ENCODE measurements at places on chromosomes 2 and 18.
A peak's percentile ranks its signal among the peaks of the same experiment; 100 is the strongest.

DNA sequence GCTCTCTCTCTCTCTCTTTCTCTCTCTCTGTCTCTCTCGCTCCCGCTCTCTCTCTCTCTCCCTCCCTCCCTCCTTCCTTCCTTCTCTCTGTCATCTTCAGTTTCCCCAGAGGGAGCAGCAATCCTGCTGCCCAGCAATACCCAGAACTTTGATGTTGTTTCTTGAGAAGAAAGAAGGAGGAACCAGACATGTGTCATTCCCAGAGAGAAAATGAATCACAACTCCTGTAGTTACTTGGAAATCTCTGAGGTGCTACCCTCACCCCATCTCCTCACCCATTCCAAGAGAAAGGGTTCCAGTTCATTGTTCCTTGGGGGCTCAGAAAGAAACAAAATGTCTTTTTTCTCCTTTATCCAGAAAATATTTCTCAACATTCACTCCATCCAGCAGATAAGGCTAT, 449.1 kb downstream of the TNS1 start:
- DNase-seq = no peak

DNA sequence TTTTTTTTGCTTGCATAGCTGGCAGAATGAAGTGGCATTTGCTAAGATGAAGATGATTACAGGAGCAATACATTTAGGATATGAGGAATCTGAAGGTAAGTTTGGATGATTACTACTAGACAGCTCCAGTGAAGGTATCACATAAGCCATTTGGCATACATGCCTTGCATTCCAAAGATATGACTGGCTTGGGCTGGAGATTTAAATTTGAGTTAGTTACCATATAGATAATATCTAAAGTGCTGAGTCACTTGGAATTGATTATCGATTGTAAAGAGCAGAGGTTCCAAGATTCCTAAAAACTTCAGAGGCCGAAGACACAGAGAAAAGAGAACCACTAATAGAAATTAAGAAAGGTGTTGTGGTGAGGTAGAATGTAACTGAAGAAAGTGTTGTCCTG, 1026.4 kb downstream of the DSC3 start:
- DNase-seq = no peak

- no peak for DNase-seq
These were observed 3.3 kb downstream of the RNF125 start for GRCh38 chr18:32021756-32022564.

GRCh38 chr18:78821396-78821795, 158.2 kb upstream of the SALL3 start:
- DNase-seq = no peak

GRCh38 chr2:39437522-39438296, 624 bp upstream of the MAP4K3 start:
- peak; percentile 53 for DNase-seq

GRCh38 chr2:173288561-173288960, 66.1 kb upstream of the CDCA7 start:
- DNase-seq = no peak

GRCh38 chr2:240289701-240290431, 145.6 kb upstream of the GPC1 start:
- no peak for DNase-seq

DNA sequence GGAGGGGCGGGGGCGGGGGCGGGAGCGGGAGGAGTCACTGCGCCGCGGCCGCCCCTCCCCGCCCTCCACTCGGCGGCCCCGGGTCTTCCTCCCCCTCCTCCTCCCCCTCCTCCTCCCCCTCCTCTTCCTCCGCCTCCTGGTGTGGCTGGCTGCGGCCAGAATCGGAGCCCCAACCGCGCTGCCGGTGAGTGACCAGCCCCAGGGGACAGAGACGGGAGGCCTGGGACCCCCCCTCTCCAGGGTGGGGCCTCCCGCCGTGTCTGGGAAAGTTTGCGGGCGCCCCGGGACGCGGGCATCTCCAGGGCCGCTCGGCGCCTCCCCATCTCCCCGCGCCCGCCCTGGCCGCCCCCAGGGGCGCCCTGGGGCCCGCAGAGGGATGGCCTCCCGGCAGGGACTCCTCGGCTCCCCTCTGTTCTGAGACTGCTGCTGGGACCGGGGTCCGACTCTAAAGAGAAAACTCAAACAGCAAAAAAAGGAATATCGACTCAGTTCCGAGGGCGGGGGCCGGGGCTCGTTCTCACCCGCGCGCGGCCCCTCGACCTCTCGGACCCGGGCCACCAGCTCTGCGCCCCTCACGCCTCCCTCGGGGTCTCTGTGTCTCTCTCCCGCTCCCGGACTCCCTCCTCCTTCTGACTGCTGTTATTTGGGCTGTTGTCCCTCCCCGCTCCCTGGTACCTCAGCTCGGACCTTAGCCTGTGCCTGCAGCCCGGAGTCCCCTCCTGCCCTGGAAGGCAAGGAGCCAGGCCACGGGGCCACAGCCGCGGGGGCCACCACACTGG, at the start of gene STON1:
Gene STON1, plus strand, starts transcription at position 122 of the 779 bp plus-strand sequence. CDS start 50,480 bp downstream, outside the sequence.
- peak; percentile 43 for DNase-seq

DNA sequence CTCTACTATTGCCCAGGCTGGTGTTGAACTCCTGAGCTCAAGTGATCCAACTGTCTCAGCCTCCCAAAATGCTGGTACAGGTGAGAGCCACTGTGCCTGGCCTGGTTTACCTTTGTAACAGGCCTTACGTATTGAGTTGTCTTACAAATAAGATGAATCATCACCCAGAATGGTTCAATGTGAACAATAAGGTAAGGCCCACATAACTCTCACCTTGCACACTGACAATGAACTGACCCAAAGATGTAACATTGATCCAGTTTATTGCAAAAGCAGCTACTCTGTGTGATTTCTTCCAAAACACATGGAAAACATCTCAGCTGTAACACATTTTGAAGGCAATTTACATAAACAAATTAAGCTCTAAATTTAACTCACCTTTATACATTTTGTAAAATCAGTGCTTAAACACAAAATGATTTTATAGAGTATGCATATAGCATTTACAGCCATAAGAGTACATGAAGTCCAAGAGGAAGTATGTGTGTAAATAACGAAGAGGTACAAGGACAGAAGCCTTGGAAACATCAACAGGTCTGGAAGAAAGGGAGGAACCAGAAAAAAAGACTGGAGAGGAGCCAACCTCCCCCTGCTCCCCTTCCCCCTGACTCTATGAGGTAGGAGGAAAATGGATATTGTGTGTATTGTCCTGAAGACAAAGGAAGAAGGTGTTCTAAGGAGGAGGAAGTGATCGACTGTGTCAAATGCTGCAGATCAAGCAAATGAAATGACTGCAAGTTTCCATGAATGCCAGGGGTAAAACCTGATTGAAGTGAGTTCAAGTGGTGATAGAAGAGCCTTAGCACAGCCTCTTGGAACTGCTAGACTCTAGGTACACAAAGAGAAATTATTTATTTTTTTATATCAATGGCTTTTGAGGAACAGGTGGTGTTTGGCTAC, 5.6 kb upstream of the WDFY1 start:
- DNase-seq = no peak

GRCh38 chr2:168116448-168116847, 130.9 kb downstream of the STK39 start:
- no peak for DNase-seq

DNA sequence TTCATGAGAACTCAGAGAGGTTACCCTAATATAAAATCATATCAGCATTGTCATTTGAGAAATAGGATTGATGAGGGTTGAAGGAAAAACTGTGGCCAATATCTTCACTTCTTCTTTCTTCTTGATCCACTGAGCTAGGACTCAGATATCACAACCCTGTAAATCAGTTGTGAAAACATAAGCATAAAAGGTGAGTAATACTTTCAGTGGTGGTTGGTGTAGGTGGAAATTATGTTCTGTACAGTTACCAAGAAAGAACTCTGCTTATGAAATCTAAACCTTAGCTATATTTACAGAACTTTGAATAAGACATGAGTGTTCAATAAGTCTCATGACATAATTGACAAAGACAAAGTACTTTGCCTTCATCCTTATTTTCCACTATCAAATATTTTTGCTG, 56.3 kb downstream of the PAX3 start:
- no peak for DNase-seq

DNA sequence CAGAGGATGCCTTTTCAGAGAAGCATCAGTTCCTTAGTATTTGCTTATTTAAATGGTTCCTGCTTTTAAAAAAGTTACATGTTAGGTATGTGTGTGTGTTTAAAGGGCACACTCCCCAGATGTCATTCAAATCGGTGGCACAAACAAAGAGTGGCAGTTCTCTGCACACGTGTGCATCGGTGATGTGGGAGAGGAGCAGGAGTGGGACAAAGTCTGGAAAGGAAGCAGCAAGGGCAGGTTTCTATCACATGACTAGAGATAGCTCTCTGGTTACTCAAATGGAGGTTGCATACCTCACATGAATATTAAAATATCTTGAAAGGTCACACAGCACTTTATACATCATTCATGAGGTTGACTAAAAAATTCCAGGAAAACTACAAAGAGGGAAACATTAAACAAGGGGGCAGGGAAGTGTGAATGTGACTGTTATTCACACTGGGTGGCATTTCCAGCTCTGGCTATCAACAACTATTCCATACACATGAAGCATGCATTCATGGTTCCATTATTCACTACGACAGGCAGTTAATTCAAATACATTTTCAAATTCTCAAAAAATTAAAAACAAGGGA, 64.7 kb downstream of the SEPTIN10 start:
- DNase-seq = no peak

DNA sequence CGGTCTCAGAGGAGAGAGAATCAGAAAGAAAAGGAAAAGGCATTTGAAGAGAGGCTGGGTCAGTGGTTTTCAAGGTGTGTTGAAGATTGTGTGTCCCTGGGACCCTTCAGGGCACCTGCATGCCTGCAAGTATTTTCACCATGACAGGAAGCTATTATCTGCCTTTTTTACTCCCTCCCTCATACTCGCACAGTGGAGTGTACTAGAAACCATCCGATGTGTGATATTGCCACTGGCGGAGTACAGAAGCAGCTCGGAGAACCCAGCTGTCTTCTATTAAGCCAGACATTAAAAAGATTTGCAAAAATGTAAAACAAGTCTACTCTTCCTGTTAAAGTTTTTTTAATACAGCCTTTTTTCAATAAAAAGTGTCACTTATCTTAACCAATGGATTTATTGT, 33.7 kb upstream of the RFX8 start:
- no peak for DNase-seq

- DNase-seq = no peak
These were observed 181.1 kb upstream of the PGAP1 start for GRCh38 chr2:197107291-197108269.

- no peak for DNase-seq
These were observed 107.6 kb upstream of the RMP24 start for GRCh38 chr18:35864916-35865315.

GRCh38 chr2:74603282-74604000, 44.7 kb downstream of the M1AP start:
- DNase-seq = no peak

- DNase-seq = peak; percentile 77
These were observed 79.2 kb downstream of the LAMA1 start for GRCh38 chr18:7038330-7038851.

GRCh38 chr18:23143815-23144261, 8.6 kb downstream of the CABLES1 start:
- DNase-seq = peak; percentile 84

GRCh38 chr2:232960862-232961261, 52.2 kb downstream of the NGEF start:
- DNase-seq = no peak

GRCh38 chr2:25899404-25899970, 21.2 kb upstream of the ASXL2 start:
- no peak for DNase-seq

- DNase-seq = peak; percentile 70
These were observed 110.6 kb upstream of the PXDN start for GRCh38 chr2:1854729-1855547.

DNA sequence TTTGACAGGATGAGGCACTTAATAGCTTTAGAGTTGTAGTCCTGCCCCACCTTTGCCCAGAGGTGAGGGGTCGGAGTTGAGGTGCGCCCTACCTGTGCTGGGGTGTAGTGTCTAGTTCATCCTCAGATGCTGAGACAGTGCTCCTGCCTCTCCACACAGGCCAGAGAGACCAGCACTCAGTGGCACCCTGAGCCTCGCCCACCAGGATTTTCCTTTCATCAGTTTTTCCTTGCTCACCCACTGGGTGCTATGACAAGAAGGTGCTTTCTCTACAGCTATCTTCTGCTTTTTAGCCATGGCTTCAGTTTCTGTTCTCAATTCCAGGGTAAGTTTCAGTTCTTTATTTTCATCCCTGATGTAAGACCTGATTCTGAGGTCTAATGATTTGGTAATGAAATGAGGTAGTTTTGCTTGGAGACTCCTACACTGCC, 16.8 kb upstream of the TMEM131 start:
- no peak for DNase-seq
